Stimulated activated CD4-positive, alpha-beta T cell treated with anti-CD3 and anti-CD28 coated beads, Interleukin-1b, Interleukin-23, amount 100 ng/mL, for 1 hour (primary cell): ENCODE measurements at places on chromosomes 3 and 15.

- no peak for DNase-seq
Measured at GRCh38 chr3:58570851-58571250, 6.3 kb downstream of the FAM107A start.

- no peak for DNase-seq
Measured at GRCh38 chr3:155325263-155325835, 31.9 kb upstream of the STRIT1 start.

DNA sequence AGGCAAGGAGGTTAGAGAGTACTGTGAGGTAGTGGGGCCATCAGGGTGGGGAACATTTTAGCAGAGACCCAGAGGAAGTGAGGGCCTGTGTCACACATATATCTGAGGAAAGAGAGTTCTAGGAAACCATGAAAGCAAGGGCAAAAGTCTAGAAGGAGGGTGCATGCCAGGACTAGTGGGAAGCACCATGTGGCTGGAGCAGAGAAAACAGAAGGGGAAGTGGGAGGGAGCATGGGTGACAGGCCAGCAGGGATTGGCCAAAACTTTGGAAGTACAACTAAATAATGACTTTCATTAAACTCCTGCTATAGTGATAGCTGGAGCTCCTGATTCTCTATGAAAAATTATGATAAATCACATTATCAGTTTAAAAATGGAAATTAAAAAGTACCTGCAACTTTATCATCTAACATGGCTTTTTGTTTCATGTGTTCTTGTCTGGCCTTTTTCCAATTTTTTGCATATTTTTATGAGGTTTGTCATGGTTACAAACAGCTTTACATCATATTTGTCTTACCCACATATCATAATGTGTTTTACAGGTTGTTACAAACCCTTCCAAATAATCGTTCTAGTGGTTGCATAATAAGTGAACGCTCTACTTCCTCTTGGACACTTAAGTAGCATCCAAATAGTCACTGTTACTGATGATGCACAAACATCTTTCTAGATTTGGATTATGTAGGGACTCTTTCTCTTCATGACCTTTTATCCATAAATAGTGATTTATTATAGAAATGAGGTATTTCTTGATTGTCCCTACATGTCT, 168.3 kb downstream of the NEK10 start:
- no peak for DNase-seq

- no peak for DNase-seq
Measured at GRCh38 chr15:39270934-39271333, 309.9 kb upstream of the THBS1 start.

DNA sequence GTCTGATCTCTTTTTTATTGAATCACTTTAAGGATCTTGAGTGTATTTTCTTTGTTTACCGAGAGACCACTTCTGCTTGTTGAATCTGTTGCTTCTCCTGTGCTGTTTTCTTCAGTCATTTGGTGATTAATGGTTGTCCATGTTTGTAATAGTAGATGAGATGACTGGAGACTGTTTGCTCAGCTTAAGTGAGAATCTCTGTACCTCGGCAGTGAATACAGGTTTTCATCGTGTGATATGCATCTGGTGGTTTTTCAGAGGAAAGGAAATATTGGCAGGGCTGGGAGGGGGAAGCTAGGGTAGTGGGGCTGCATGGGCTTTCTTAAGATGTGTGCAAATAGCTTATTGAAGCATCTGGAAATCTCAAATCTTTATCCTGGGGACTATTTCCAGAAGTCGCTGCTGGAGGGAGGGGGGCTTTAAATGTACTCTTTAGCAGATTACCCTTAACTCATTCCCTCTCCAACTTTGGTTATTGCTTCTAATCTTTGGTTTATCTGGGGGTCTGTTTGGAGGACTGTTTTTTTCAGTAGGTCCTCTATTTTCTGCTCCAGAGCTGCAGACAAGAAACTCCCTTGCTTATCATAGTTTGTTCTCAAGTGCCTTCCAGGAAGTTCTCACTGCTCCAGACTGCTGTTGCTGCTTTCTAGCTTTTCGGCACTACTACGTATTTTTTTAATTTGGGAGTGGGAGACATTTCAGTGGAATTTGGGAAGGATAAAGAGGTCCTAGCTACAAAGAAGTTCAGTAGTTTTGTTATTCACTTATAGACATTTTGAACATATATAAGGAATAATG, 19.4 kb downstream of the CMTM8 start:
- no peak for DNase-seq

DNA sequence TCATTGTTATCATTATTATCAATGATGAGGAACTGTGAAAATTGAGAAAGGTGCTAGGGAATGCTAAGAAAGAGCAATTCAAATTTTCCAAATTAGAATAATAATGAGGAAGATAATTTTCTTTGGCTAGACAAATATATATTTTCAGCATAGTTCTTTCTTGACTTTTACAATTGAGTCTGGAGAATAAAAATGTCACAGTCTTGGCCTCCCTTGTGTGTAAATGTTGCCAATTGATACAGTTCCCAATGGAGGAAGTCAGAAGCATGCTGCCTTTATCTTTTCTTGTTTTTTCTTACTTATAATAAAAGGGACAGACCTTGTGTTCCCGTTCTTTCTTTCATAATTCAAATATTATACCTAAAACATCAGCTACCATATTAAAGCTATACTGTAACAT, 774.4 kb downstream of the SI start:
- no peak for DNase-seq
